GOT3 (cell line): ENCODE measurements at places on chromosomes 4 and X.

DNA sequence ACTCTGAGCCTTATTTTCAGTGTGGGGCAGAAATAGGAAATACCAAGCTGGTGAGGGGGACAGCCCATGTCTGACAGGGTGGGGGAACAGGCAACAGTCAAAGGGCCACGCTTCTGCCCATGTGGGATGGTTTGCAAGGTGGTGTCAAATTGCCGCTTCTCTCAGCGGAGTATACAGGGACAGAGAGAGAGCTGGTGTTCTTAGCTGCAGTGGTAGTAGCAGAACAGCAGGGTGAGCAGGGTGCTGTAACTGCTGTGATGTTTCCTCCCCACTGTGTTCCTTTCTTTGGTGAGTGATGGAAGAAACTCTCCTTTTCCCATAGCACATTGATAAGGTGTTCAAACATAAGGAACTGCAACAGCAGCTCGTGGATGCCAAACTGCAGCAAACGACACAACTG lies 37.9 kb downstream of the RBBP7 start:
- DNase-seq: no peak

- DNase-seq: no peak
These were observed 33.9 kb upstream of the STIM2 start for GRCh38 chr4:26826721-26827120.

- no peak for DNase-seq
These were observed 2.4 kb downstream of the RAB33A start for GRCh38 chrX:130174045-130174704.

DNA sequence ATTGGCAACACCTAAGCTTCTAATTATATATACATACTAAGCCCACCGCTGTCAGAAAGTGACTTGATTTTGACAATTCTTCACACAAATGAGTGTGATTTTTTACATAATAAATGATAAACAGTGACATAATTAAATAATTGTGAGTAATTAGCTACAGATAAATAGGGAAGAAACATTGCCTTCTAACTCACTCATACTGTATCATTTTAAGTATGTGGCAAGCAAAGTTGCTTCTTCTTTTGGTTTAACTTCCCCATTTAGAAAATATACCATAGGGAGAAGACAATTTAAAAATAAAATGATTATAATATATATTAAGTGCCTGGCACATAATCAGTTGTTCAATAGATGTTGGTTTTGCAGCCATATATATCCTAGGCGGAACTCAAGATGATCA lies 644.2 kb downstream of the FSTL5 start:
- no peak for DNase-seq

- no peak for DNase-seq
These were observed 249.4 kb downstream of the ARHGAP10 start for GRCh38 chr4:147981305-147981704.

DNA sequence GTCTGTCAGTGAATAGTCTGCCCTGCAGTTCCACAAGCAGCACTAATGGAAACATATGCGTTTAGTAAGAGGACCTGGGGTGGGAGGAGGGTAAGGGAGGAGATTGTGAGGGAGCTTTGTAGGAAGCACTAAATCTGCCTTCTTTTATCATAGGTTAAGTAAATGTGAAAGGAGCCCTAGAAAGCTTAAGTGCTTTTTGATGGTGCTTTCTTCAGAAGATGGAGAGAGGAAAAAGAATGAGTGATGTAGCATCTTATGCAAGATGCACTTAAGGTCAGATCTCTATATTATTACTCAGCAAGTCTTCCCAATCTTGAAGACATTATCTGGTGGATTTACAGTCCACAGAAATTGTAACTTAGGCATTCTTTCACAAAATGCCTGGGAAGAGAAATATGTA lies 322.7 kb downstream of the PDHA2 start:
- no peak for DNase-seq

- DNase-seq: no peak
These were observed 22.4 kb upstream of the CLTRN start for GRCh38 chrX:15686818-15687685.

DNA sequence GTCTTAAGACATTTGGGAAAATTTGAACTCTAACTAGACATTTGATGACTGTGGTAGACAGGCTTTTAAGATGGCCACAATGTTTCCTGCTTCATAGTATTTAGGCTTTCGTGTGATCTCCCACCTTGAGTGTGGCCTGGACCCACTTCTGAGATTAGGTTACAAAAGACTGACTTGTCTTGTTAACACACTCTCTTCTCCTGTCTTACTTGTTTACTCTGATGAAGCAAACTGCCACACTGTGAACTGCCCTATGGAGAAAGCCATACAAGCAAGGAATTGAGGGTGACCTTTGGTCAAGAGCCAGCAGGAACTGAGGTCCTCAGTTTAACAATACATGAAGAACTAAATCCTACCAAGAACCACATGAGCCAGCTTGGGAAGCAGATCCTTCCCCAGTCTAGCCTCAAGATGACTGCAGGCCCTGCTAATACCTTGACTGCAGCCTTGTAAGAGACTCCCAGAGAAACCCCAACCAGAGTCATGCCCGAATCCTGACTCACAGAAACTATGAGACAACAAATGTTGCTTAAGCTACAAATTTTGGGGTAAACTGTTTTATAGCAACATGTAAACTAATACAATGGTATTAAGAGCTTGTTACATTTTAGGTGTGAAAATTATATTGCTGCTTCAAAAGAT lies 20.3 kb downstream of the UBA6 start:
- DNase-seq: no peak

GRCh38 chr4:39029752-39030694 lies 2.2 kb downstream of the TMEM156 start:
- no peak for DNase-seq

- DNase-seq: no peak
These were observed 34.9 kb downstream of the NOCT start for GRCh38 chr4:139050446-139050845.

DNA sequence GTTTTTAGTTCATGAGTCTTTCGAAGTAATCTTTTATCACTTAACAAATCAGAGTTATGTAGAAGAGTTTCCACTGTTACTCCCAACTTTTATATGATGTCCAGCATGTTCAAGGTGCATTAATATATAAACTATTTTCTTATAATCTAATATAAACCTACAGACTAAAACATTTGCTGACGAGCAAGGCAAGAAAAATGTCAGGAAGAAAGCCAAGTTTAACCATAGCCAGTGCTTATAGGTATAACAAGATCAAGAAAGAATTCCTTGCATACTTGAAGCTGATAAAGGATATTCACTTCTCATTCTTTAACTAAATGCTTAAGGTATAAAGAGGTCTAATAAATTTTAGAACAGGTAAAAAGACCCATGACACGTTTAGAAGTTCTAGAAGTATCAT lies 167.7 kb downstream of the NPNT start:
- no peak for DNase-seq

DNA sequence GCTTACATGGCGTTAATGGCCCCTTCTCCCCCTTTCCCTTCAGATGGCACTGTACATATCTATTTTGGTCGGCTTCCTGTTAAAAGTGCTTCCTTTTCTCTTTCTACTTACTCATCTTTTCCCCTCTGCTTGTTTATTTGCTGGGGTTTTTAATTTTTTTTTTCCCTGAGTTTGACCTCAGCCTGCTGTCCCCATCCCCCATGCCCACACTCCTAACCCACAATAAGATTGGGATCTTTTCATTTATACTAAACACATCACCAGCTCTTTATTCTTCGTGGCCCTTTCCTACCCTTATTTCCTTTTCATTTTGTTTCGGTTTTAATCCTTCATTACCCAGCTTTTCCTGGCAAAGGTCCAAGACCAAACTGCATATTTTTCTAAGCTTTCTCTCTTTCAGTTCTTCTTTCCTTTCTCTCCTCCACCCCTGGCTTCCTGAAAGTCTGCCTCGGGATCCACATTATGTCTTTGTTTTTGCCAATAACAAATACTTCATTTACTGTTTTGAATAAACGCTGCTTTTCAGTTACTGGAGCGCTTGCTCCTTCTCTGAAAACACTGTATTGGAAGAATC lies 152.0 kb upstream of the USP9X start:
- DNase-seq: no peak

GRCh38 chrX:23334848-23335599 lies at the start of gene PTCHD1:
Gene PTCHD1, plus strand, starts transcription at chrX:23334849. Its CDS starts 27 bp downstream, at chrX:23334876.
- no peak for DNase-seq

DNA sequence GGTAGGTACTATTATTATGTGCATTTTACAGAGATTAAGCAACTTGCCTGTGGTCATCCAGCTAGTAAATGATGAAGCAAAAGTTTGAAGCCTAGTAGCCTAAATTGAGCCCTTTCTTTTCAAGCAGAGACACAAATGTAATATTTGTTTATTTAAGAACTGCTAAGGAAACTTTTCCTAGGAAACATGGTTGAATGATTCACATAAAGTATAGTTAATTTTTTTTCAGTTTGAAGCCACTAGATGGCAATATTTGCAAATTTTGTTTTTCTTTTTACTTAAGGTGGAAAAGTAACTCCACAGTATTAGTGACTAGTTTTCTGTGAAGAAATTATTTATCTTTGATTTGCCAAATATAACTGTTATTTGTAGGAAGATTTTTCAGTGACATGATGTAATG lies 52.8 kb upstream of the ANKRD17 start:
- no peak for DNase-seq

DNA sequence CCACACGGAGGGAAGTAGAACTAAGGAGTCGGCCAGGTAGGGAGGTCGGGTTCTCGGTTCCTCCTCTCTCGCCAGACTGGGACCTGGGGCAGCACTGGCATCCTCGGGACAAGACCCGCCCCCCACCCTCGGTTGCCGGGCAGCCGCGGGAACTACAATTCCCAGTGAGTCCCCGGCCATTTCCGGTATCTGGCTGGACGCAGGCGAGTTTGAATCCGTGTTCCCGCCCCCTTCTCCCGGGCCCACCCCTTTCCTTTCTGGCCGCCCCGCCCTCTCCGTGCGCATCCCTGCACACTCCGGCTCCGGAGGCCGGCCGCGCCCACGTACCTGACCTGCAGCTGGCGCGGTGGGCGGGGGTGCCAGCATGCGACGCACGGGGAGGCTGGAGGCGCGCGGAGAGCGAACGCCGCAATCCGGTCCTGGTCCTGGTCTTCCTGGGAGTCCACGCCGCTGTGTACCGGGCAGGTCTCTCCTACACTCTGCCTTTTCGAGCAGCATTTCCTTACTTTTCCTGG lies 10.2 kb upstream of the DLG3 start:
- DNase-seq: no peak

- DNase-seq: no peak
These were observed 41.0 kb upstream of the DMD start for GRCh38 chrX:33252306-33252825.

GRCh38 chr4:86543560-86544309 lies 50.4 kb upstream of the PTPN13 start:
- no peak for DNase-seq

GRCh38 chr4:38190717-38191178 lies 230.6 kb downstream of the PTTG2 start:
- DNase-seq: peak; percentile 6

DNA sequence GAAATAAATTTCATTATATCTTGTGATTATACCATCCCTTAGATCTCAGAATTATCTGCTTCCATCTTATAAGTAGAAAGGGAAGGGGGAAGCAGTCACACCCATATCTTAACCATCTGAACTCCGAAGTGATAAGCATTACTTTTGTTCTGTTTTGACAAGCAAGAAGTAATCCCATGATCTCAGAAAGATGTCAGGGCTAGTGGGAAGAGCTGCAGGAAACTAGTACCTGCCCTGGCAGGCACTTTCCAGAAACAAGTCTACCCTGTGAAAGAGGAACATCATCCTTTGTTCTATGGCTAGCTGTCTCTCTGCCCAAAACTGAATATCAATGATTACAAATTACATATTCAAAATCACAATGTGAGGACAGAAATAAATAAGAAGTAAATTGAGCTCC lies 244.4 kb downstream of the SPOCK3 start:
- DNase-seq: no peak

GRCh38 chr4:80008351-80008750 lies 64.7 kb downstream of the ANTXR2 start:
- DNase-seq: no peak

DNA sequence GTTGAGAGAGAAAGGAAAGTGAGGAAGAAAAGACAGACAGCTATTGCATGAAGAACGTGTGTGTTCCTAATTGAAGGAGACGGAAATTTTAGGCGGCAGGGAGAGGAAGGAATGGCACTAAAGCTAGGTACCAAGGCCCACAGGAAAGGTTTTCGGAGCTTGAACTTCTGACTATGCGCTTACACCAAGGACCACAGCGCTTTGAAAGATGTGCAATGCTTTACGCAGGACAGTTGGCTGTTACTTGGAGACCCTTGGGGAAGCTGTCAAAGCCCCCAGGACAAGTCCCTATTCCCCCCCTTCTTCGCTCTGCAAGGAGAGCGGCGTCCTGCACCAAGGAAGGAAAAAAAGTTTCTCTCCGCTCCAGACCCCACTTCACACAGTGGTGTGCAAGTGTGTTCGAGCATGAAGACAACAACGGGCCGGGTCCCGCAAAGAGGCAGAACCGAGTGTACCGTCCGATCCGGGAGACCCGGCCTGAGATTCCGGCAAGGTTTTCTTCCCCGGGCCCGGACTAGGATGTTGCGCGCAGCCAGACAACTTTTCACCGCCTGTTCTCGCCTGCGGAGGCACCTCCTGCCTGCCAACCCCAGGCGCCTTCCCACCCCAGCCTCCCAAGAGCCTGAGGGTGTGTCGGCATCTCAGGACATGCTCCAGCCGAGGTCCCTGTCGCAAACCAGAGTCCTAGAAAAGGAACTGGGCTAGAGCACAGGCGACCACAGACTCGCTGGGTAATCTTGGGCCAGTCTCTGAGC lies 896 bp downstream of the KDR start:
- DNase-seq: no peak

- DNase-seq: no peak
These were observed 405.0 kb downstream of the AFF2 start for GRCh38 chrX:148905400-148905799.

DNA sequence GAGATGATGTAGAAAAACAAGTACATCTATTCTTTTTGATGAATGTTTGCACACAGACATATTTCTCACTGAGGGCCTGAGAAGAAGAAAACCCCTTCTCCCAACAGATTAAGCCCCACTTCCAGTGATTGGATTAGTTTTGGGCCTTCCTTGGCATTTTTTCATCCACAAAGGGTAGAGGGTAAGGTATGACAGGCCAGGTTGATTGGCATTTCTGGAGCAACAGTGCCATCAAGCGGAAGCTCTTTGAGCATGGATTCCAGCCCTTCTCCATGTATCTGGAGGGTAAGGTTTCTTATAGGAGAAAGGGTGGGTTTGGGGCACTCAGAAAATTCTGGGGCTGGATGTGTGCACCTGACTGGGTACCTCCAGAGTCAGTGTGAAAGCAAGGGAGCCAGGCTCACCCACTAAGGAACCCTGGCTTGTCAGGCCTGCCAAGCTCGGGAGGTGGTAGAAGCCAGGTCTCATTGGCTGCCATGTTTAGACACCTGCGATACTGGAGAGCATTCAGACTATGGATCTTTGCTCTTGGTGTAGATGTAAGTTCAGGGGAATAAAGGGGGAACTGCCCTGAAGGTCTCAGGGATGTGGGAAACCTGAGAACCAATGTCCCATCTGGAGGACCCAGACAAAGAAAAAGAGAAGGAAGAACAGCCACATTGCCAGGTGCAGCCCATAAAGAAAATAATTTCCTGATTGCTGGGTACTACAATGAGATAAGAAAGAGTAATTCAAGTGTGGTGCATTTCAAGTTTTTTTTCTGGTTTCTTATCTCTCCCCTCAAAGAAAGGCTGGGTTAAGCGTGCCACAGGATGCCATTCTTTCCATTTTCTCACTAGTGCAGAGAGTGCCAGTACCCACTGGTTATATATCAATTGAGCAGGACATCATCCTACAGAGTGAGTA lies 222.3 kb upstream of the AGTR2 start:
- DNase-seq: no peak

GRCh38 chr4:127632420-127633403 lies at the start of gene INTU:
Gene INTU, plus strand, starts transcription at chr4:127632957. Its CDS starts 78 bp downstream, at chr4:127633035.
- no peak for DNase-seq

- no peak for DNase-seq
These were observed 23.4 kb upstream of the MMRN1 start for GRCh38 chr4:89871211-89871610.
